Smooth muscle cell of trachea (primary cell): ENCODE measurements at places on chromosomes 1 and 21. TPM values are rescaled to one million over a fixed set of nuclear protein-coding genes. Genes with fewer than 3 reads are reported as not detected.

Gene KAZN
- 3.3 and 7.3 TPM in 2 replicates for total RNA-seq

Gene APCS
- total RNA-seq = not detected in 2 replicates

Gene LINGO4
- total RNA-seq = not detected in 2 replicates

Gene HLX
- 2.6 and 8.9 TPM in 2 replicates for total RNA-seq

Gene CELSR2
- 1.5 TPM in 2 replicates for total RNA-seq

Gene DBT
- total RNA-seq = 6.1 and 10.0 TPM in 2 replicates

Gene TNFRSF8
- total RNA-seq = under 0.01 and 0.15 TPM in 2 replicates

Gene MRPS21
- 30.4 and 57.2 TPM in 2 replicates for total RNA-seq

Gene PLA2G2C
- total RNA-seq = not detected in 2 replicates

Gene NFASC
- 19.1 and 49.0 TPM in 2 replicates for total RNA-seq

Gene AK5
- total RNA-seq = 69.1 and 72.4 TPM in 2 replicates

Gene ZBED6
- total RNA-seq = 13.7 and 16.9 TPM in 2 replicates
